Caco-2 (cell line): ENCODE measurements at places on chromosomes 4 and X.

GRCh38 chr4:40630335-40631021 is 814 bp upstream of the RBM47 start:
- H3K36me3 ChIP-seq = no peaks in the 10 kb centered on the region; the same call in 1 of the 2 replicates
- no peak overlapping the region for H3K4me3 ChIP-seq
- peaks cover 12% of the 10 kb centered on the region for H3K4me1 ChIP-seq
- no peak for DNase-seq
- peak overlapping the region; percentile 94 for H3K27ac ChIP-seq

GRCh38 chrX:78540171-78540570 is 119.0 kb downstream of the RTL3 start:
- DNase-seq = no peak
- no peak overlapping the region for H3K4me3 ChIP-seq
- H3K27ac ChIP-seq = no peak overlapping the region
- H3K27me3 ChIP-seq = no peaks in the 10 kb centered on the region
- H3K4me1 ChIP-seq = no peaks in the 10 kb centered on the region

DNA sequence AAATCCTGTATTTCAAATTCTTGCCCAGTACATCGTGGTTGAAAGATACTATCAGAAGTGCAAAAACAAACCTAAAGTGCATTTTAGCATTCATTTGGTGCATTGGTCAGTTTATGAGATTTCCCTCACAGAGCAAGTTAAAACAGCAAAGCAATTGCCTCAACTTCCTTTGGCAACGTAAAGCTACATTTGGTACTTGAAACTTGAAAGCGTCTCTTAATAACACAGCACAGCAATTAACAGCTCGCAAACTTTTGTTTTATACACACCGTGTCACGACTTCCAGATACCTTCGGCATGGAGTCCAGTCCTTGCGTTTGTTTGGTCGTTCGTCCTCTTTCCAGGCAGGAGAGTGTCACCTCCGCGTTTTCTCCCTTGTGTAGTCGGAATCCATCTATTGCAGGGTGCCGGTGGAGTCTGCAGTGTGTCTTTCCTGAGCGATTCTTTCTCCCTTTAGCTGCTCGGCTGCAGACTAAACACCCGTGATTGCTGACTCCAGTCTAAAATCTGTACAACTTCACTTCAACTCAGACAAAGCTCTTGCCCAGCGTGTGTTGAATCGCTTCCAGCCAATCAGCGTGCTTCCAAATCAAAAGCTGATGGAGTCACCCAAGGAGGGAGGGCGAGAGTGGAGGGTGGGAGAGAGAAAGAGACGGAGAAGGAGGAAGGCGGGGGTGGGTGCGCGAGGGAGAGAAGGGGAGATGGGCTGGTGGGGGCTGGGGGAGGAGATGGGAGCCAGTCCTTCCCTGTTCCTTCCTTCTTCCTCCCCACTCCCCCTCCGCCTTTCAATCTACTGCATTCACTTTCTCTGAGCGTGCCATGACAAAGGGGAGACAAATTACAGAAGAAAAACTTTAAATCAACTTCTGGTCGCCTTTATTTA is at the start of gene PCDH18:
Gene PCDH18 (minus strand): TSS at position 509 of the 883 bp plus-strand sequence. CDS start 406 bp downstream, at position 103.
- H3K4me3 ChIP-seq = 0 out of 2 replicates have a peak within 1 kb of the TSS, but pooled peaks have one; percentile 6
- H3K27ac ChIP-seq = no peak within 1 kb of the TSS
- 0 out of 2 replicates have a peak, but pooled peaks cover 2% of the 10 kb centered on the region for H3K4me1 ChIP-seq
- no peak for DNase-seq
- H3K36me3 ChIP-seq = no peaks in the 10 kb centered on the region

DNA sequence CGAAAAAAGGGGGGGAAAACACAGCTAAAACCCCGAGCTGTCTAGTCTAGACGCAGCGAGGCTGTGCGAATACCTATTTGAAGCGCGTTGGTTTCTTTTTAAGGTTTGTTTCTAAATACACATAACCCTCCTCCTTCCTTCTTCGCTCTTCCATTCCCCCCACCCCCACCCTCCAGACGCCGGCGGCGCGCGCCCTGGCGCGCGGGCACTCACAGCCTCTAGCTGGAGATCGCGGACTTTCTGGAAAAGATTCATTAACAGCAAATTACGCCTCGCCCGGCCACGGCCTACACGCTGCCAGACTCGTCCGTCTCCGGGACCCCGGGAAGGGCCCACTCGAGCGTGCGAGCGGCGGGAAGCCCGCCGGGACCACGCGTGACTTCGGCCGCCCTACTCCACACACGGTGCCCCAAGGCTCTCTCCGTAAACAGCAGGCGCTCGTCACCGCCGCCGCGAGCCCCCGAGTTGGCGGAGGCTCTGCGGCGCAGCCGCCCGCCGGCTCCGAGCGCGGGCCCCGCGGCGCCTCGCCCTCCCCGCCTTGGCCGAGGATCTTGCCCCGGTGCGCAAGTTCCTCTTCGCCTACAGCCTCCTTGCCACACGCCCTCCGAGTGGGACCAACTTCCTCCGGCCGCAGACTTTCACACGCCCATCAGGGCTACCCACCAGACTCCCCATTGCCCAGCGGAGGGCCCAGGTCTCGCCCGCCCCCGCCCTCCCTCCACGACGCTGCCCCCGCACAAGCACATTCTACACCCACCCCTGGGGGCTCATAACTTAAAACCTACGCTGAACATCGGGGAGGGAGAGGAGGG is 2.0 kb downstream of the BCOR start:
- peaks cover 14% of the 10 kb centered on the region for H3K4me1 ChIP-seq
- H3K4me3 ChIP-seq = peak overlapping the region; percentile 55
- no peaks in the 10 kb centered on the region for H3K27me3 ChIP-seq
- H3K36me3 ChIP-seq = no peaks in the 10 kb centered on the region

DNA sequence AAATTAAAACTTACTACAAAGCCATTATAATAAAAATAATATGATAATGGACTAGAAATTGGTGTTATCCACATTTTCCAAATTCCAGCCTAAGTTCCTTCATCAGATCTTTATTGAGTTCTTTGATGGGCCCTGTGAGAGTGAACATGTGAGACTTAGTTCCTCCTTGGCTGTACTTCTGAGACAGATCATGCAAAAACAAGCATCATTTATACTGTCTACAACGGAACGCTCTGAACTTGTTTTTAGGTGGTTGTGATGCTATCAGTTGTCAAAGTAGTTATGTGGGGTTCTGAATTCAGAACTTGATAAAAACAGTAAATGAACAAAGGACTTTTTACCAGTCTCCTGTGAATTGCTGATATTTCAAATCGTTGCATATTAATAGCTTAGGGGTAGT is 48.9 kb downstream of the JADE3 start:
- H3K27ac ChIP-seq = no peak overlapping the region
- no peaks in the 10 kb centered on the region for H3K27me3 ChIP-seq
- DNase-seq = no peak
- no peaks in the 10 kb centered on the region for H3K36me3 ChIP-seq
- H3K4me3 ChIP-seq = no peak overlapping the region

- DNase-seq = no peak
- no peak overlapping the region for H3K4me3 ChIP-seq
- no peaks in the 10 kb centered on the region for H3K36me3 ChIP-seq
- no peaks in the 10 kb centered on the region for H3K27me3 ChIP-seq
- no peaks in the 10 kb centered on the region for H3K4me1 ChIP-seq
Observed at GRCh38 chr4:145722561-145722960, 42.6 kb downstream of the C4orf51 start.

DNA sequence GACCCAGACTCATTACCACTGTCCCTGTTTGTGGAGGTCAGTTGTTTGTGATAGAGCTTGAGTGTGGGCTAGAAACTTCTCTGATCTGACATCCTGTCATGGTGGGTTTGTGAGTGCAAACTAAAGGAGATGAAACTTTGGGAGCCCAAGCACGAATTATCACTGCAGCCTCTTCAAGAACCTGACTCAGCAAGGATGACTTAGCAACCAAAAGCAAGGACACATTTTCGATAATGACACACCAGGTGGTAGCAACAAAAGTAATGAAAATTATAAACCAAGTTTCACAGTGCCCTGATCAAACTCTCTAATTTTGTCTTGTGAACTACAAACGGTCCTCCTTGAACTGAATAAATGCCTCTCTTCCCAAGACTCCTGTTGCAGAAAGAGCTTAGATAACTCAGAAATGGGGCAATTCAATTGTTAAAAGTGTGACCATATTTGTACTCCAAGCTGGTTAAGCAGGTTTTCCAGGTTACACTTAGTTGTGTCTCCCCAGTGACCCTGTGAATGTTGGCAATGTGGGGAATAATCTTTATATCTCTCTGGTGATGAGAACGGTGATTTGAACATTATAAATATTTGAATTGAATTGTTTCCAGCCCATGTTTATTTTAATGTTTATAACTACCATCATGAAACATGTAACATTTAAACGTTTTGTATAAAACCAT is 52.6 kb upstream of the ATP8A1 start:
- H3K4me3 ChIP-seq = no peak overlapping the region
- no peaks in the 10 kb centered on the region for H3K27me3 ChIP-seq
- no peak overlapping the region for H3K27ac ChIP-seq

GRCh38 chrX:12949205-12949926 is 25.5 kb upstream of the TMSB4X start:
- H3K27ac ChIP-seq = no peak overlapping the region
- H3K4me1 ChIP-seq = peaks cover 24% of the 10 kb centered on the region
- H3K27me3 ChIP-seq = no peaks in the 10 kb centered on the region
- H3K4me3 ChIP-seq = no peak overlapping the region

DNA sequence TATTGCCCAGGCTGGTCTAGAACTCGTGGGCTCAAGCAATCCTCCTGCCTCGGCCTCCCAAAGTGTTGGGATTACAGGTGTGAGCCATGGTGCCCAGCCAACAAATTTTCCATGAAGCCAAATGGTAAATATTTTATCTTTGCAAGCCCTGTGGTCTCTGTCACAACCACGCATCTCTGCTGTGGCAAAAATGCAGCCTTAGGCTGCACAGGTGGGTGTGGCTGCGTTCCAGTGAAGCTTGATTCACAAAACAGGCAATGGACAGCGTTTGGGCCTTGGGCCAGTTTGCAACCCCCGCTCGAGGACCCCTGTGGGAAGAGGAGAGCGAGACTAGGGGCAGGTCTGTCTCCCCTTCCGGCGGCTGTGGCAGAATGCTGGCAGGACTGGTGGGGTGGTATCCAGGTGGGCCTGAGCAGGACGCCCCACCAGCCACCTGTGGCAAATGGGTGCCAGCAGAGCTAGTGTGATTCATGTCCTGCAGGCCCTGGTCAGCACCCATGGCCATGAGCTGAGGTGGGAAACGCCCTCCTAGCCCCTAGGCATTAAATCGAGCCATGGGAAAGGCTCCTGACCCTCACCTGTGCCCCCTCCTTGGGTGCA is 19.7 kb downstream of the HTRA3 start:
- DNase-seq = no peak
- no peak overlapping the region for H3K4me3 ChIP-seq
- no peaks in the 10 kb centered on the region for H3K4me1 ChIP-seq
- no peaks in the 10 kb centered on the region for H3K36me3 ChIP-seq

- DNase-seq = no peak
- no peak overlapping the region for H3K4me3 ChIP-seq
- H3K27me3 ChIP-seq = no peaks in the 10 kb centered on the region
Observed at GRCh38 chr4:42541647-42542046, 115.3 kb downstream of the ATP8A1 start.

- H3K4me1 ChIP-seq = no peaks in the 10 kb centered on the region
- no peak for DNase-seq
- no peak overlapping the region for H3K4me3 ChIP-seq
- no peaks in the 10 kb centered on the region for H3K36me3 ChIP-seq
Observed at GRCh38 chrX:154829134-154829533, 5.3 kb downstream of the SMIM9 start.

GRCh38 chr4:8480221-8480620 is 39.6 kb downstream of the TRMT44 start:
- H3K27me3 ChIP-seq = no peaks in the 10 kb centered on the region
- H3K4me3 ChIP-seq = no peak overlapping the region
- no peaks in the 10 kb centered on the region for H3K4me1 ChIP-seq
- no peak overlapping the region for H3K27ac ChIP-seq

DNA sequence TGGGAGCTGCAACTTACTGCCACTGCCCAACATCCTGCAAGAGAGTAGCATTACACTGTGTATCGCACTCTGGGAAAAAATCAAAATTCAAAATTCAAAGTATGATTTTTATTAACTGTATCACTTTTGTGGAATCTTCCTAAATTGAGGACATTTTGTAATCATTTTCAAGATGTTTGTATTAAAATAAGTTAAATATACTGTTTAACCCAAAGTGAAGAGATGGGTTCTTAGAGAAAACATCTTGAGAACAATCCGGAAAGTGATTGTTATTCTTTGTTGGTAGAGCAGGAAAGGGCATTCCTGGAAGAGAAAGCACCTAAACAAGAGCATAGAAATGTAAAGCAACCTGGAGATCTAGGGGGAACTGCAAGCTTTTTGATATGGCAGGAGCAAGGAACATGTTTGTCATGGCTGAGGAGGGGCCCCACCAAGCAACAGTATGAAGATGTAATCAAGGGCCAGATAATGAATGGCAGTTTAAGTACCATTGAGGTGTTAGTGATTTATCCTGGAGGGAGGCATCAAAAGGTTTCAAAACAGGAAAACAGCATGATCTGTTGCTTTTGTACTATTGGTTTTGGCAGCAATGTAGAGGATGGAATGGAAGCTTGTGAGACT is 14.1 kb upstream of the SEC24D start:
- no peak overlapping the region for H3K4me3 ChIP-seq
- H3K27me3 ChIP-seq = no peaks in the 10 kb centered on the region; the same call in 1 of the 2 replicates
- no peak overlapping the region for H3K27ac ChIP-seq

GRCh38 chr4:13985837-13986236 is 358.3 kb upstream of the BOD1L1 start:
- no peaks in the 10 kb centered on the region for H3K36me3 ChIP-seq
- no peak overlapping the region for H3K27ac ChIP-seq
- peaks cover 7% of the 10 kb centered on the region for H3K4me1 ChIP-seq
- H3K4me3 ChIP-seq = no peak overlapping the region
- no peak for DNase-seq

- H3K27me3 ChIP-seq = no peaks in the 10 kb centered on the region
- no peaks in the 10 kb centered on the region for H3K4me1 ChIP-seq
- no peak overlapping the region for H3K4me3 ChIP-seq
- no peak overlapping the region for H3K27ac ChIP-seq
Observed at GRCh38 chr4:125736057-125736456, 421.3 kb downstream of the FAT4 start.

GRCh38 chr4:44019721-44020120 is 428.9 kb downstream of the KCTD8 start:
- no peaks in the 10 kb centered on the region for H3K36me3 ChIP-seq
- H3K27me3 ChIP-seq = no peaks in the 10 kb centered on the region
- H3K4me1 ChIP-seq = no peaks in the 10 kb centered on the region
- no peak for DNase-seq
- no peak overlapping the region for H3K27ac ChIP-seq

GRCh38 chr4:26878794-26879391 is 18.3 kb downstream of the STIM2 start:
- DNase-seq = no peak
- no peaks in the 10 kb centered on the region for H3K36me3 ChIP-seq
- no peaks in the 10 kb centered on the region for H3K4me1 ChIP-seq
- H3K4me3 ChIP-seq = no peak overlapping the region
- H3K27me3 ChIP-seq = no peaks in the 10 kb centered on the region
- H3K27ac ChIP-seq = no peak overlapping the region

GRCh38 chr4:48028696-48029095 is 12.1 kb downstream of the NIPAL1 start:
- no peaks in the 10 kb centered on the region for H3K27me3 ChIP-seq
- H3K36me3 ChIP-seq = no peaks in the 10 kb centered on the region
- peaks cover 26% of the 10 kb centered on the region for H3K4me1 ChIP-seq
- H3K27ac ChIP-seq = no peak overlapping the region

GRCh38 chr4:183554346-183554686 is 49.5 kb downstream of the ING2 start:
- no peak overlapping the region for H3K27ac ChIP-seq
- no peaks in the 10 kb centered on the region for H3K27me3 ChIP-seq
- no peak overlapping the region for H3K4me3 ChIP-seq

- H3K4me3 ChIP-seq = no peak overlapping the region
- H3K27me3 ChIP-seq = no peaks in the 10 kb centered on the region
- no peak overlapping the region for H3K27ac ChIP-seq
- no peaks in the 10 kb centered on the region for H3K4me1 ChIP-seq
- no peak for DNase-seq
- no peaks in the 10 kb centered on the region for H3K36me3 ChIP-seq
Observed at GRCh38 chr4:78293821-78294301, 236.7 kb downstream of the FRAS1 start.
